Smooth muscle cell of the pulmonary artery (primary cell): ENCODE measurements at places on chromosomes 6 and 20. TPM values are rescaled to one million over a fixed set of nuclear protein-coding genes. Genes with fewer than 3 reads are reported as not detected.

The STMN3 gene
- 5.2 and 20.7 TPM in 2 replicates for total RNA-seq

The ZNF831 gene
- not detected in 2 replicates for total RNA-seq

The COX4I2 gene
- total RNA-seq: 0.13 TPM in 1 of 2 replicates, not detected in the other

The TNXB gene
- 9.8 and 66.7 TPM in 2 replicates for total RNA-seq

The STK38 gene
- 23.7 and 25.7 TPM in 2 replicates for total RNA-seq

The NRN1 gene
- total RNA-seq: 0.39 and 16.3 TPM in 2 replicates

The TTK gene
- total RNA-seq: 2.5 and 7.7 TPM in 2 replicates

The ARFGEF2 gene
- 53.2 and 56.3 TPM in 2 replicates for total RNA-seq

The APCDD1L gene
- total RNA-seq: 28.7 and 173 TPM in 2 replicates

The FAM83C gene
- not detected in 2 replicates for total RNA-seq

The EYA2 gene
- total RNA-seq: 0.03 and 0.07 TPM in 2 replicates

The TINAG gene
- not detected in 2 replicates for total RNA-seq

The PYGB gene
- total RNA-seq: 123 and 223 TPM in 2 replicates

The GRM1 gene
- 0.07 TPM in 2 replicates for total RNA-seq

The DEFB124 gene
- not detected in 2 replicates for total RNA-seq

The EDN1 gene
- 23.8 and 24.9 TPM in 2 replicates for total RNA-seq

The EPB41L1 gene
- 42.2 and 48.2 TPM in 2 replicates for total RNA-seq

The BEND6 gene
- 12.4 and 12.8 TPM in 2 replicates for total RNA-seq

The TNFRSF6B gene
- total RNA-seq: 0.98 and 21.2 TPM in 2 replicates

The SPAG4 gene
- 18.4 and 23.3 TPM in 2 replicates for total RNA-seq

The CNKSR3 gene
- 2.5 and 5.6 TPM in 2 replicates for total RNA-seq

The HLA-DPA1 gene
- total RNA-seq: 0.17 and 3.8 TPM in 2 replicates

The RCAN2 gene
- total RNA-seq: 0.30 and 2.3 TPM in 2 replicates

The ABHD16B gene
- not detected in 2 replicates for total RNA-seq

The KCNK5 gene
- total RNA-seq: 0.03 and 0.07 TPM in 2 replicates

The NOTCH4 gene
- total RNA-seq: 0.65 and 0.96 TPM in 2 replicates

The ENPP5 gene
- 0.07 and 3.6 TPM in 2 replicates for total RNA-seq

The TUBB2B gene
- 3.9 and 5.1 TPM in 2 replicates for total RNA-seq

The USP49 gene
- total RNA-seq: 2.8 and 3.5 TPM in 2 replicates

The TNF gene
- total RNA-seq: not detected in 2 replicates

The PERP gene
- 22.4 and 35.7 TPM in 2 replicates for total RNA-seq

The NECAB3 gene
- total RNA-seq: 16.0 and 28.8 TPM in 2 replicates

The TP53TG5 gene
- 0.03 TPM in 1 of 2 replicates, not detected in the other for total RNA-seq

The REM1 gene
- total RNA-seq: 0.07 and 4.0 TPM in 2 replicates

The OGFR gene
- total RNA-seq: 22.6 and 26.8 TPM in 2 replicates

The ULBP1 gene
- total RNA-seq: 0.07 and 0.17 TPM in 2 replicates

The FAM83B gene
- under 0.01 and 0.03 TPM in 2 replicates for total RNA-seq

The HCRTR2 gene
- not detected in 2 replicates for total RNA-seq

The BHLHE23 gene
- total RNA-seq: not detected in 2 replicates
